GM04503 (cell line): ENCODE measurements at places on chromosomes 5 and 9.

DNA sequence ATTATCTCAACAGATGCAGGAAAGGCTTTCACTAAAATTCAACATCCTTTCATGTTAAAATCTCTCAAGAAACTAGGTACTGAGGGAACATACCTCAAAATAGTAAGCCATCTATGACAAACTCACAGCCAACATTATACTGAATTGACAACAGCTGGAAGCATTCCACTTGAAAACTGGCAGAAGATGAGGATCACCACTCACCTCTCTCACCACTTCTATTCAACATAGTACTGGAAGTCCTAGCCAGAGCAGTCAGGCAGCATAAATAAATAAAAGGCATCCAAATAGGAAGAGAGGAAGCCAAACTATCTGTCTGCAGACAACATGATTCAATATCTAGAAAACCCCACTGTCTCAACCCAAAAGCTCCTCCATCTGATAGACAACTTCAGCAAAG is 203.6 kb upstream of the GRAMD2B start:
- no peak for DNase-seq

DNA sequence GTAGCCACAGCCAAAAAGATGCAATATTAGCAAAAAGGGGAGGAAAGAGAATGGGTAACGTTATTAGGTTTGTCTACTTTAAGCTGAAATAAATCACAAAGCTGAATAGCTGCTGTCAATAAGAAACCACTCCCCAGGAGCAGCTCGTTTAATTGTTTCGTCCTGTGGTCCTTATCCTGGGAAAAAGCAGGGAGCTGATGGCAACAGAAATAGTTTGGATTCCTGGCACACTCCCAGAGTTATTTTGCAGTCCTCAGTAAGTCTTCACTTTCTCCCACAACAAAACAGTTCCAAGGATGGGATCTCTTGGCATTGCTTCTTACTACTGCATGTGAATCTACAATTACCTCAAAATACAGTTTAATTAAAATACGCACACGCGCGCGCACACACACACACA is 28.8 kb downstream of the FRMD3 start:
- peak; percentile 78 for DNase-seq

DNA sequence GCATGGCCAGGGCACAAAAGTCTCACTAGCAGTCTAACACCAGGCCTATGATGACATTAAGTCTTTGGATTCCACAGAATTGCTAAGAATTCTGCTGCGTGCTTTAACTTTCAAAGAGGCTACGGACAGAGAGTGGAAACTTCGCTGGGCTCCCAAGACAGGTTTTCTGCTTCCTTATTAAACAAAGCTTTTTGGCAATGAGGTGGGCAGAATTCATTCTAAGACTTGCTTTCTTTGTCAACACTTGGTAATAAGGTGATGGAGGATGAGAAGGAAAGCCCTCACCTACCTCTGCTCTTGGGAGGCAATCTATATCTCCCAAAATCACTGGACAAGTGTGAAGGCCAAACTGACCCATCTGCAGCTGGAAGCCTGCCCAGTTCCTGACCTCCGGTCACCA is 231.9 kb downstream of the ATPSCKMT start:
- DNase-seq: no peak

- no peak for DNase-seq
Observed at GRCh38 chr5:159034083-159034824, 65.5 kb downstream of the EBF1 start.

DNA sequence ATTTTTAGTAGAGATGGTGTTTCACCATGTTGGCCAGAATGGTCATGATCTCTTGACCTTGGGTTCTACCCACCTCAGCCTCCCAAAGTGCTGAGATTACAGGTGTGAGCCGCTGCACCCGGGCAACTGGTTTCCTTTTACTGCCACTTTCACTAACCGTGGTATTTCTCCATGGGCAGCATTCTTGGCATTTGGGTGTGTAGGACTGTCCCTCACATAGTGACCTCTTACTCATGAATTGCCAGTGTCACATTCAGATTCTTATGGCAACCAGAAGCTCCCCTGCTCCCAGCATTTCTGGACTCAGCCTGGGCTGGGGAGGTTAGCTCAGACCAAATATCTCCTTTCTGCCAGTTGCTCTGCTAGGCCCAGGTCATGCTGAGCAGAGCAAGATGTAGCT is 50.1 kb downstream of the FOXI1 start:
- no peak for DNase-seq

GRCh38 chr5:2178528-2178927 is 295.8 kb upstream of the IRX4 start:
- no peak for DNase-seq

GRCh38 chr5:102554728-102555127 is 55.9 kb upstream of the SLCO6A1 start:
- no peak for DNase-seq

GRCh38 chr5:76333571-76333970 is 69.5 kb upstream of the IQGAP2 start:
- DNase-seq: no peak

DNA sequence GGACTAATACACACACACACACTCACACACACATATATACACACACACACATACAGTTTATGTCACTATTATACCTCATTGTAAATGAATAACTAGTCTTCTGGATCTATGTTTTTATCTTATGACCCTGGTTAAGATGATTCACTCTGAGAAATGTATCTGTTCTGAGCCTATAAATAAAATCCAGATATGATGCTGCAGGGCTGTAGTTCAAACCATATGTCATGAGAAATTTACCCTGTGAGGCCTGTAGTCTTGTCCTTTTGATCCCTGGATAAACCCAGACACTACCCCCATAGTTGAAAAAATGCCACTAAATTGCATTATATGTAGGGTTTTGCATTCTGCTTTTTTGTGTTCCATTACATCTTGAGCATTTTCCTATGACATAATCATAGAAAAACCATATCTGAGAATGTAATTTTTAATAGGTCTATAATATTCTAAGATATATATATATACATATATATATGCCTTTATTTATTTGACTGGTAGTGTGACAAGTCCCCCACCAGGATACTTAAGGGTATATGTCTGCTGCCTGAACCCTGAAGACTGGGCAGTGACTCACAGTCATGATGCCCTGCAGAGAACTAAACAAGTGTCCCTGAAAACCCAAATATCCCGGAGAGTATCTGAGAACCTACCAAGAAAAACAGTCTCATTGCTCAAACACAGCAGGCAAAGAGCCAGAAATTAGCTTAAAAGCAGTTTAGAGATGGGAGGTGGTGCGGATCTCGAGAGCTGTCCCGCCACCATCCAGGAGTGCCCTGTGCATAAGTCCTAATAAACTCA is 18.4 kb upstream of the ALDOB start:
- no peak for DNase-seq

- DNase-seq: no peak
Observed at GRCh38 chr9:120946259-120946658, 19.7 kb upstream of the TRAF1 start.

GRCh38 chr5:127311781-127312525 is 21.4 kb downstream of the MEGF10 start:
- no peak for DNase-seq

DNA sequence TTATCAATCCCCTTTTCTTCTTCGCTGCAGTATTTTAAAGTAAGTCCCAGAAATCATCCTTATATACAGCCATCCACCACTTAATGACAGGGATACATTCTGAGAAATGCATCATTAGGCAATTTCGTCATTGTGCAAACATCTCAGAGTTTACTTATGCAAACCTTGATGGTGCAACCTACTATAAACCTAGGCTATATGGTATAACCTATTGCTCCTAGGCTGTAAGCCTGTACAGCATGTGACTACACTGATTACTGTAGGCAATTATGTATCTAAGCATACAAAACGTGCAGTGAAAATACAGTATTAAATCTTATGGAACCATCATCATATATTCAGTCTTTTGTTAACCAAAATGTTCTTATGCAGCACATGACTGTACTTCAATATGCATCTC is 36.8 kb downstream of the SAXO1 start:
- DNase-seq: no peak

- no peak for DNase-seq
Observed at GRCh38 chr9:129557192-129558036, 63.5 kb downstream of the C9orf50 start.

DNA sequence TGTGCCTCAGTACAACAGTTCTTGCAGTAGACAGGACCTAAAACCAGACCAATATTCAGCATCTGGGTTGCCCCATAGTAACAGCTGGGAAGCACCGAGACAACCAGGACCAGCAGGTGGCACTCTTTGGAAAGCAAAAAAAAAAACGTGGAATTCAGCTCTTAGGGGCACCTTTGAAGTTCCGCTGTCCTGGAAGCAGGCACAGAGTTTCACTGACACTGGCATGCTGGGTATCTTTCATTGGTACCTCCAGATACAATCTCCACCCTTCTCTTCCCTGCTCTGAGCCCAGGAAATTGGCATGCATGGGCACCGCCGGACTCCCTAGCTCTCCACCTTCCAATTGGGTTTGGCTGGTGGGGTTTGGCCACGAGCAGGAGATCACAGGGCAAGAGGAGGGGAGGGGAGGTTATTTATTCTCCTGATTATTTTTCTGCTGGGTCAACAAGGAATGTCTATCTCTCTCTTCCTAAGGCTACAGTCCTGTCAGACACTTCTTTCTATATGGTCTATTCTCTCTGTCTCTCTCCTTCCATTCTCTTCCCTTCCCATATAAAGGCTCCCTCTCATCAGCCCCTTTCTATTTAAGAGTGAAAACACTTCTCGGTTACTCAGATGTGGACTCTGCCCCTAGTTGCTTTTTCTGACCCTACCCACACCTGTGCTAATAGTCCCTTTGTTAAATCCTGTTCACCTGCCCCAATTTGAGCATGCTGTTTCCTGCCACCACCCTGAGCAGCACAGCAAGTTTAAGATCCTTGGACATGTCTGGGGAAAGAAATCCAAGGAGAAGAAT is 1.9 kb upstream of the IDNK start:
- no peak for DNase-seq
